Suppressor macrophage treated with lipopolysaccharide for 4 hours (primary cell): ENCODE measurements at places on chromosomes 2 and 18.
A peak's percentile ranks its signal among the peaks of the same experiment; 100 is the strongest.

- DNase-seq: no peak
These were observed 10.7 kb upstream of the THNSL2 start for GRCh38 chr2:88159481-88159880.

DNA sequence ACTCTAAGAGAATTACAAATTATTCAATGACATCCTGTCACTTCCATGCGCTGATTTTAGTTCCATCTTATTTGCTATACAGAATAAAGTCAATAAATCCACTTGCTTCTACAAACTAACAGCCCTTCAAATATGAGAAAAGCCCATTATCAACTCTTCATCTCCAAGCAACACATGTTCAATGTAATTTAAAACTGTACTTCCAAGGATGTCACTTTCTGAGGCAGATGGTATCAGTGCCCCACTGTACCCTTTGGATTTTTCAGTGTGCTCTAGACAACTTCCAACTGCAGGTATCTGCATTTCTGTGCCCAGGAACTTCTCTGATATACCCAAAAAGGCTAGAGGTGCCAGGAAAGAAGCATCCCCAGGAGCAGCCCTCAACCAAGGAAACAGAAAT is 87.6 kb downstream of the SMAD2 start:
- DNase-seq: no peak

DNA sequence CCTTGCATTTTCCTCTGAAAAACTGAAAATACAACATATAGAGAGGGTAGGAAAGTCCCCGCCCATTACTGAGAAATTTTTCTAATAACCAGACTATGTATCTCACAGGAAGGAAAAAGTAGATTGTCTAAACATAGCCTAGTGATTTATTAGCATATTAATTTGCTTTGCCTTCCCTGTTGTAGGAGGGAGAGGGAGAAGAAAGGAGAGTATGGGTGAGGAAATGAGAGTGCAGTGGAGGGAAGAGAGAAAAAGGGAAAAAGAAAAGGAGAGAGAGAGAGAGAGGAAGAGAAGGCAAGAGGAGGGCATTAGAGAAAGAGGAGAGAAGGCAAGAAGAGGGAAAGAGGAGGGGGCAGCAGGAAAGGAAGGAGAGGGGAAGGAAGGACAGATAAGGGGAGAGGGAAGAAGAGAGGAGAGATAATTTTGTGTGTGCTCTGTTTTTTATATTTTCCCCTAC is 3.6 kb upstream of the KYNU start:
- no peak for DNase-seq

DNA sequence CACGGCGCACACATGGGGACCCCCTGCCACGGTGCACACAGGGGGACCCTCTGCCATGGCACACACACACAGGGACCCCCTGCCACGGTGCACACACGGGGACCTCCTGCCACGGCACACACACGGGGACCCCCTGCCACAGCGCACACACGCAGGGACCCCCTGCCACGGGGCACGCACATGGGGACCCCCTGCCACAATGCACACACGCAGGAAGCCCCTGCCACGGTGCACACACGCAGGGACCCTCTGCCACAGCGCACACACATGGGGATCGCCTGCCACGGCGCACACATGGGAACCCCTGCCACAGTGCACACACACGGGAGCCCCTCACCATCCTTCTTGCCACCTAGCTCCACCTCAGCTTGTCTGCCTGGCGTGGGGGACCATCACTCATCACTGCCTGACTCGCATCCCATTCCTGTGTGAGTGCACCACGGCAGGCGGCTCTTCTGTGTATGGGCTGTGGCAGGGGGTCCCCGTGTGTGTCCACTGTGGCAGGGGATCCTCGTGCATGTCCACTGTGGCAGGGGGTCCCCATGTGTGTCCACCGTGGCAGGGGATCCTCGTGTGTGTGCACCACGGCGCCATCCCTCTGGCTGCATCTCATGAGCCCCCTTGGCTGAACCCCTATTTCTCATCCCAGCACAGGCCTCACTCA is 206.7 kb downstream of the EIPR1 start:
- DNase-seq: no peak

DNA sequence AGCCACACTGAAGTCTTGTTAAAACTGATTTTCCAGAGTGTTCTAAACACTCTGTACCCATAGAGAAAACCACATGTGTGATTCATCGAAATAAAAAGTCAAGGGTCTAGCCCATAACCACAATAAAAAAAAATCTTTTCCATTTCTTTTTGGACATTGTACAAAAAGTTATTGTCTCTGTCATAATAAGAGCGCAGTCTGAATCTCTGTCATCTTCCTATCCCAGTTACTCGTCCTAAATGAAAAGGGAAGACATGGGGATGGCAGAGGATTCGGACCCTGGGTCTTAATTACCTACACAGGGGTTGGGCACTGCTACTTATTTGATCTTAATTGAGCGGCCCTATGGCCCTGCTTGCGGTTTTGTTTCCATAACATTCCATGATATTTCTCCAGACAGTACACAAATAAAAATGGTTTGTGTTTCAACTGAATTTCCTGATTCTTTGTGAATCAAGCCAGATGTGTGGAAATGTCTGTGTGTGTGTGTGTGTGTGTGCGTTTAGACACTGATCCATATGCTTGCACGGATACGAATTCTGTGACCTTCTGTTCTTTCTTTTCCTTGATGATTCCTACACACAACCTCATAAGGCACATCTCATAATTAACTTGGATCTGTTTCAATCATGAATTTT is 133.4 kb upstream of the SPATS2L start:
- DNase-seq: no peak

DNA sequence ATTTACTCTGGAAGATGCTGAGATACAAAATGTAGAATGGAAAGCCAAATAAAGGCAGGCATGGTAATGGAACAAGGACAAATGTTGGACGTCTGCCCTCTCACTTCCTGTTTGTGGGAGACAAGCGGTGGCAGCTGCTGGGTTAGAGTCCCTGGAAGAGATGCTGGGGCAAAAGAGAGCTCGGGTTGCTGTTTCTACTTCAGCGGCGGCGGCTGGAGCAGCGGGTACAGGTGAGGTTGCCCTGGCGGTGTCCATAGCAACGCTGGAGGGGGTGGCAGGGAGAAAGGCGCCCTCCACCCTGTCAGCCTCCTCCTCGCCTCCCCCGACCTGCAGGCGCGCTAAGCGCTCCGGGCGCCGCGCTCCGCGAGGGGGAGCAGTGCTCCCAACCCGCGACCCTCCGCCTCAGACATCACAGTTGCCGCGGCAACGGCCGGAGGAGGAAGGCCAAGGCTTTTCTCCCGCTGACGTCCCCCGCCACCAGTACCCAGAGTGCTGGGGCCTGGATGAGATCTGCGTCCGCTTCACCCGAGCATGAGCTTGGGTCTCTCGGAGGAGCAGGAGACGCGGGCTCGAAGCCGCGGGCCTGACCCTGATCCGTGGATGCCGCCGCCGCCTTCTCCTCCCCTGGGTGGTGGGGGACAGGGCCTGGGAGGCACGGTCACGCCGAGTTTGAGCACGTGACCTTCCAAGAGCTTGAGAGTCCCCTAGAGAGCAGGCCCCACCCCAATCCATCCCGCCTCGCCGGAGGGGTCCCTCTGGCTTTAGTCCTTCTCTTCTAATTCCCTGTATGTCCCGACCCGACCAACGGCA is 65.6 kb downstream of the NOL4 start:
- DNase-seq: no peak

GRCh38 chr18:54945576-54946125 is 13.6 kb downstream of the CCDC68 start:
- no peak for DNase-seq

GRCh38 chr18:46660957-46661749 is 4.1 kb upstream of the LOXHD1 start:
- no peak for DNase-seq

DNA sequence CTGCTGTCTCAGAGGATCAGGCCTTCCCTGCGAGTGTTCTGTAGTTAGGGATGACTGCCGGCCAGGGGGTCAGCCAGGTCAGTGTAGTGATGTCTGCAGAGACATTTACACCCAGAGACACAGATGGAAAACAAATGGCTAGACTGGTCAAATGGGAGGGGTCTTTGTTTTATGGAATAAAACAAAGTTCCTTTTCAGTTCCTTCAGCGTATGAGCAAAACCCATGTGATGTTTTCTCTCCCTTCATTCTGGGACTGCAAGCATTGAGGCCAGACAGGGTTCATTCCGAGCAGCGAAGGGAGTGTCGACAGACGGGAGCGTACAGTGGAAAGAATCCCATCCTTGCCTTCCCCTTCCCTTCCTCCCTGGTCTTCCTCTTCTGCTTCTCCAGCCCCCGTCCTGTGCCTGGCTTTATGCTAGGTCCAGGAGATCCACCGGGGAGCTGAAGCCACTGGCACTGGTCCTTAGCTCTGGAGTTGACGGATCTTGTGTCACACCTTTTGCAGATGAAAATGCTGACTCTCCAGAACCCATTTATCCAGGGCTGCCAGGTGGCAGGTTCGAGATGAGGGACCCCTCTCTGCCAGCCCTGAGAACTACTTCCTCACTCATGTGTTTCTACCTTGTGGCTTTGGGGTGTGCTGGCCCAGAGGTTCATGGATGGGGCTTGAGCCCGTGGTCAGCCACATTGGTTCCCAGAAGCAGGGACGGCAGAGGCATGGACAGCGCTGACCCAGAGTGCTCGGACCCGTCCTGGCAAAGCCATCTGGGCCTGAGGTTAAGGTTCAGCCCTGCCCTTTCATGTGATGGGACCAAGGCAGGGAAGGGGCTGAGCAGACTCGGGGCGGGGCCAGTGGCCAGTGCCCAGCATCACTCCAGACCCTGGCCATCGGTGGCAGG is 24.2 kb downstream of the ITGB1BP1 start:
- DNase-seq: no peak

- DNase-seq: no peak
These were observed 21.2 kb downstream of the SCG2 start for GRCh38 chr2:223580951-223581350.

- DNase-seq: no peak
These were observed 187.8 kb downstream of the TSN start for GRCh38 chr2:121943285-121943684.

- DNase-seq: no peak
These were observed 343.2 kb upstream of the TNP1 start for GRCh38 chr2:217203086-217203485.

DNA sequence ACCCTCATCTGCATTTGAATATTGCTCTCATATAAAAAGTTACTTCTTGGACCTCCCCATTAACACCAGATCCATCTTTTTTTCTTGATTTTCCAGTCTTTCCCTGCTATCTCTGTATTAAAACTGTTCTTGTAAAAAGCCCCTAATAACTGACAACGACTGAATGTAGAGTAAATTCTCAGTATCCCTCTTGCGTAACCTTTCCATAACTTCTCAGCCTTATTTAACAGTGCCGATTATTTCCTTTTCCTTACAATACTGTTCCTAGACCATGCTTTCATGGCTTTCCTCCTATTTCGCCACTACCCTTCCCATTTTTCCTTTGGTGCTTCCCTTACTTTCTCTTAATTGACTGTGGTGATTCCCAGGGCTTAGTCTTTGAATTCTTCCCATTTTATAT is 348.9 kb upstream of the DSEL start:
- DNase-seq: no peak

GRCh38 chr2:196277002-196277401 is 105.6 kb upstream of the STK17B start:
- DNase-seq: peak; percentile 72

- no peak for DNase-seq
These were observed 6.3 kb downstream of the RFTN2 start for GRCh38 chr2:197669077-197669476.

DNA sequence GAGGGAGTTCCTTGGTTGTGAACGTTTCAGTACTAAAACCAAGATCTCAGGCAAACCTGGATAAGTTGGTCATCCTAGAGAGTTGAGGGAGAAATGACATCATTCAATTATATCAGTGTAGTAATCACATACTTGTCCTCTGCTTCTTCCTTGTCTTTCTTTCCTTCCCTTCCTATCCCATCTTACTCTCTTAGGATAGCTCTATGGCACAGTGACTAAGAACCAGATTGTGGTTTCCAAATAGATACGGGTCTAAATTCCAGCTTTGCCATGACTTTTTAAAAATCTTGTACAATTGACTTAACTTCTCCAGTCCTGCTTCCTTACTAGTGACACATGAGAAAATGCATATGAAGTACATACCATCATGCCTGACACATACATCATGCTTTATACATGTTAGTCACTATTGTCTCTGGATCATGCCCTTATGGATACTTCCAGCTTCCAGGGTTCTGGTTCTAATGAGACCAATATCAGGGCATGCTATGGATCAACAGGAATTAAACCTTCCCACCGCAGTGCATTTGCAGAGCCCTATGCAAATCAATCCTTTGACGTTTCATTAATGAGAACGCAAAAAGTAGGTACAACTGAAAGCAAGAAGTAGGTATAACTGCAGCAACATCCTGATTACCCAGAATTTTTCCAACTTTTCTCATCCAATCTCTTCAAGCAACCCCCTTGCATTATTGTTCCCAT is 168.0 kb upstream of the KLF7 start:
- DNase-seq: no peak

DNA sequence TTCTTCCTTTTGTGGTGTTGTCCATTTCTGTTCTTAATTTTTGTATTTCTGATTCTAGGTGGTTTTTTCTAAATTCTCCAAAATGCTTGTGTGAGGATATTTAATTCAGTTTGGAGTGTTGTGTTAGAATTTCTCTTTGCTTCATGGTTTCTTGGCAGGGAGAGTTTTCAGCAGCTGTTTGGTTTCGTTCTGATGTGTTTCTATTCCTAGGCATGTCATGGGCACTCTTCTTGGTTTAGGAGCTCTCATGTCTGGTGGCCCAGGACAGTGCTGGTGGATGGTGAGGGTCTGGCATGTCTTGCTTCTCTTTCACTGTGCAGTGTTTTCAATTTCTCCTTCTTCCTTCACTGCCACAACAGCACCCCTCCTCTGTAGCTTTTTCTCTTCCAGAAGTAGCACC is 52.9 kb downstream of the OSBPL6 start:
- no peak for DNase-seq

GRCh38 chr2:28608500-28609424 is 112.9 kb downstream of the PLB1 start:
- no peak for DNase-seq

GRCh38 chr2:36798724-36799123 is 102.2 kb downstream of the VIT start:
- no peak for DNase-seq

DNA sequence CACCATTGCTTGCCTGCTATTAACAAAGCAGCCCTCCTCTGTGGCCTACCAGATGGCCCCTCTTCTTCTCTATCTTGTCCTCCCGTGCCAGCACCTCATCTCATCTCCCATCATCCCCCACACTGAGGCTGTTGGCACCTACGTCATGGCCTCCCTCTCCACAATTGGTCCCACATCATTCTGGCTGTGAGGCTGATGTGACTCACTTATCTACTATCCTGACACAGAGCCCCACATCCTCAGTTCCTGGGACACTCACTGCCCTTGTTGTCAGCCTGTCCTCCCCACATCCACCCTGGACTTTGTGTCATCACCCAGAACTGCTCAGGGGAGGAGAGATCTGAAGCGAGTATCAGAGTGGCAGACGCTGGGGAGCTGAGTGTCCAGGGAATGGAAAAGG is 102.9 kb downstream of the MRO start:
- DNase-seq: no peak

- DNase-seq: no peak
These were observed 121.5 kb upstream of the CDCA7 start for GRCh38 chr2:173232956-173233744.

- peak; percentile 77 for DNase-seq
These were observed 39.6 kb downstream of the EMX1 start for GRCh38 chr2:72956936-72957335.
